ENCODE measurements at places on chromosomes 3 and 15.

- DNase-seq = no peak
These were observed 116.0 kb upstream of the GALNT15 start for GRCh38 chr3:16058521-16058920.

DNA sequence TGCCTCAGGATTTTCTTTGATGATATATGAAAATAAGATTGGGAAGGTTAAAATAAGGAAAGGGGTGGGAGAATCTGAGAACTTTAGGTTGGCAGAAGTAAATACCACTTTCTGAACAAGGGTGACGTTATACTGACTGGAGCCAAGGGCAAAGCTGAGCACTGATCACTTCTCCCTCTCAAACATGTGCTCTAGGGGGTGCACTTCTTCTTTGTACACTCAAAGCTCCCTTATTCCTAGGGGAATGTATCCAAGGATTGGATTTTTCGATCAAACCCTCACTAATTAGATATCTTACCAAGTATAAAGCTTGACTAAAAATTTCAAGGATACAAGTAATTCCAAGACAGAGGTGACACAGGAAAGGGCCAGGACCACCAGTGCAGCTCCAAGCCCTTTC, 243.9 kb upstream of the UMPS start:
- DNase-seq = no peak

- no peak for DNase-seq
These were observed 11.0 kb downstream of the CXCR6 start for GRCh38 chr3:45954306-45954705.

DNA sequence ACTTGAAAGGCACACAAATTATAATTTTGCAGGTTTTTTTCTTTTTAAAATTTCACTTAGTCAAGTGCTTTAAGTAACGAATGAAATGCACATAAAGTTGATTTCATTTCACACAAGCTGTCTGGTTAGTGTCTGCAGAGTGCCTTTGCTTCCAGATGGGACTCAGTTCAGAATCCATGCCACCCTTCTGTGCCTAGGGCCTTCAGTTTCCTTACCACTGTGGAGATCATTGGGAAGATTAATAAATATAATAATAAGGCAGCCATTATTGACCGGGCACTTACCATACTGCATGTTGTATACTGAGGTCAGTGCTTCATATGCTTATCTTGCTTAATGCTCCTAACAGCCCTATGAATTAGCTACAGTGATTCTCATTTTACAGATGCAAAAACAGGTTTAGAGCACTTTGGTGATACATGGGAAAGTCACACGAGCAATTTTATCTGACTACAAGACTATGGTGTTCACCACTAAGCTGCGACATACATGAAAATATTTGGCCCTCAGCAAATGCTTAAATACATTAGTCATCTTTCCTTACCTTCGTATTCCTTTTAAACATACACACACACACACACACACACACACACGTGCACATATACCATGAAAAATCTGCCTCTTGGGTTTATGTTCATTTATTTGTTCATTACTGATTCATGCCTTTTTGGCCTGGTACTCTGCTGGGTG, 3.1 kb downstream of the NMNAT3 start:
- DNase-seq = no peak

DNA sequence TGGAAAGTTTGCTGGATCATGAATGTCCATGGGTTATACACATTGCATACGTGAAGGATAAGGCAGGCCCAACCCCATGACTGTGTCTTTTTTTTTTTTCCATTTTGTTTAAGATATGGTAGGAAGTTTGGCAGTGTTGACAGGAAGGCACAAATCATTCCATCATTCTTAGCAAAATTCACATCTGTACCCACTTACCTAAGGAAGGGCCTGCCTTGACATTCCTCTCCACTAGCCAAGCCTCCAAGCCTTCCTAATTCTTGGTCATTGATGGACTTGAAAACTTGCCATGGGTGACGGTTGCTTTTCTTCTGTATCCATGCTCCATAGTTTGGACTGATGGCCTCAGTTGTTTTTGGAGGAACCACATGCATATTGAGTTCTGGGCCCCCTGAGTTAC, 54.4 kb downstream of the ARNT2 start:
- no peak for DNase-seq

Data from posterior cingulate gyrus (tissue), 11 donors.